ENCODE measurements at places on chromosomes 5 and 9.

DNA sequence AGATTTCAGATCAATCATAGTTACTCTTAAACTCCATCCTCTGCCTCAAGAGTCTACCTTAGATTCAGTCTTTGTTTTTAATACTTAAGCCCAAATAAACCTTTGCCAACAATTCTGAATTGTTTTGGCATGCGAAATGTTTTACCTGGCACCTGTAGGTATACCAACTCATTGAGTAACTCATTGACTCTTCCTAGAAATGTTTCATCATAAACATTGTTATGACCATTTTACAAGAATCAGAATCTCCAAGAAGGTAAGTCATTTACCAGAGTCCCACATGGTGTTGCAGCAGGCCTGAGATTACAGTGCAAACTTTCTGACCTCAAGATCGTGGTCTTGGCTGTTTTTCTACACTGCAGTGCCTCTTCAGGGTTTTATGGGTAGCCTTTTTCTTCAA lies 750.4 kb downstream of the BRINP1 start:
- DNase-seq = no peak

- no peak for DNase-seq
Measured at GRCh38 chr9:31034311-31034710, 1350.1 kb upstream of the ACO1 start.

DNA sequence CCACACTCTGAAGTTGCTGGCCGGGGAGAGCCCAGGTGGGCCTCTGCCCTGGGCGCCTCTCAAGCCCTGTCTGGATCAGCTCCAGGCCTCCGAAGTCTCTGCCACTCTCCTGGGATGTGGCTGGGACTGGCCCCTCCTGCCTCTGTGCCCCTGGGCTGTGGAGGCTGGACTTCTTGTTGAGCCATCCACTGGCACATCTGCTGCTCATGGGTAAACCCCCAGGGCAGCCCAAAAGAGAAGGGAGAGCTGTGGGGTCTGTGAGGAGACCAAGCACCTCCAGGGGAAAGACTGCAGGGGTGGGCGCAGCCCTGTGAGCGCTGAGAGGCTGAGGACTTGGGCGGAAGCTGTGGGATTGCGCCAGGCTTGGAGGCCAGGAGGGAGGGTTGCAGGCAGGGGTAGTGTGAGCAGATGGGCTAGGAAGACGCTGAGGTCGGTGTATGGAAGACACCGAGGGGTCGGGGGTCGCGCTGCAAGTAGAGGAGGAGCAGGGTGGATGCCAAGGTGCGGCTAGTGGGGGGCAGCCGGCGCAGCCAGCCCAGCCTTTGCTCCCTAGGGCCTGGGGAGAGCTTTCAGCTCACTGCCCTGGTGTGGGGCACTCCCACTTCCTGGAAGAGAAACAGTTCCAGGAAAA lies 118.1 kb downstream of the WNK2 start:
- no peak for DNase-seq

GRCh38 chr5:76333571-76333970 lies 69.5 kb upstream of the IQGAP2 start:
- DNase-seq = no peak

DNA sequence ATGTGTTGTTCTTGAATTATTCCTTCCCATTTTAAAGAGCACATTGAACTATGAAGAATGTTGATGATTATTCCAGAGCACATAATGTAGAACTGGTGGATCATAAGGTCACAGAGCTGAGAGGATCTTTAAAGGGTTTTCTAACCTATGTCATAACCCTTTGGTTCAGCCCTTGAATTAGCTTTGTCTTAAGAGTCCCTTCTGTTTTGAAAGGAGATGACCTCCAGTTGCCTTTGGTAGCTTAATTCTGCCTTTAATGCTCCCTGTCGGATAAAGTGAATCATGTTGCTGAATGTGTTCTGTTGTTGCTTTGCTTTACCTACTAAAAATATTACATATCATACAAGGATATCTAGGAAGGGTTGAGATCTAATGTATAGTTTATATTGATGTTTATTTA lies 99.1 kb upstream of the PRRC1 start:
- no peak for DNase-seq

DNA sequence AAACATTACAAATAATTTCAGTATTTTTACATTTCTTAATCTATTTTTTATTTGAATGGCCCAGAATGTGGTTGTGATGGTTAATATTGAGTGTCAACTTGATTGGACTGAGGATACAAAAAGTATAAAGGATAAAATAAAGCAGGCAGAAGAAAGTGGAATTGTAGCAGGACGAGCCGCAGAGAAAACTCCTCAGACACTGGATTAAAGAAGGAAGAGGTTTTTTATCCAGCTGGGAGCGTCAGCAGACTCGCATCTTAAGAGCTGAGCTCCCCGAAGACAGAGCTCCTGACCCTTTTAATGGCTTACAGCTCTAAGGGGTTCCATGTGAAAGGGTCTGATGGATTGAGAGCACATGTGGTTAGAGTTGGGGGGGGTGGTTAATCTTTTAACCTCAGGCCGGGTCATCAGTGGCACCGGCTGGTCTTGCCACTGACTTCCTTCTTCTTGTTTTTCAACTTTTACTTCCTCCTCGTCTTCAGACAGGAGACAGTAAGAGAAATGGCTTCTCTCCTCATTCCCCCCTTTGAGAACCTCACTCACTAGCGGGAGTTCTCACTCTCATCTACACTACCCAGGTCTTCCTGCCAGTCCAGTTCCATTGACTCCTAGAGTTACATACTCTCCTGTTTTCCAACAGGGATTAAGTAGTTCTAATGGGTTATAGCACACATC lies 80.0 kb downstream of the TMEM161B start:
- no peak for DNase-seq

Data from GM18507 (cell line).